DMS53 (cell line): ENCODE measurements at places on chromosomes 16 and 17.

GRCh38 chr16:88919936-88920335, 53.5 kb upstream of the PABPN1L start:
- no peak for DNase-seq

DNA sequence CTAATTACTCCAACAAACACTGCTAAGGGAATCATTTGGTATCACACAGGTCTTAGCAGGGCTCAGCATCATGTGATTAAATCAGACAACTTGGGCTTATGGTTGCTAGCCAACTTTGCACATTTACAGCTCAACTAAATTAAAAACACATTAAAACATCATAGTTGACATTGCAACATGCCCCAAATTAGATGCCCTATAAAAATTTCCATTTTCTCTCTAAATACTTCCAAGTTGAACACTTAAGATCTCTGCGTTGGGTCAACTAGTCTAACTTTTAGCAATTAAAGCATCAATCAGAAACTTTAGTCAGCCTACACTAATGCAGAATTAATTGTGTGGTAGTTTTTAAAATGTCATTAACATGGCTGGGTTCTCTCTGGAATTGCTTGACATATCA, 12.1 kb downstream of the DNAJC7 start:
- no peak for DNase-seq

DNA sequence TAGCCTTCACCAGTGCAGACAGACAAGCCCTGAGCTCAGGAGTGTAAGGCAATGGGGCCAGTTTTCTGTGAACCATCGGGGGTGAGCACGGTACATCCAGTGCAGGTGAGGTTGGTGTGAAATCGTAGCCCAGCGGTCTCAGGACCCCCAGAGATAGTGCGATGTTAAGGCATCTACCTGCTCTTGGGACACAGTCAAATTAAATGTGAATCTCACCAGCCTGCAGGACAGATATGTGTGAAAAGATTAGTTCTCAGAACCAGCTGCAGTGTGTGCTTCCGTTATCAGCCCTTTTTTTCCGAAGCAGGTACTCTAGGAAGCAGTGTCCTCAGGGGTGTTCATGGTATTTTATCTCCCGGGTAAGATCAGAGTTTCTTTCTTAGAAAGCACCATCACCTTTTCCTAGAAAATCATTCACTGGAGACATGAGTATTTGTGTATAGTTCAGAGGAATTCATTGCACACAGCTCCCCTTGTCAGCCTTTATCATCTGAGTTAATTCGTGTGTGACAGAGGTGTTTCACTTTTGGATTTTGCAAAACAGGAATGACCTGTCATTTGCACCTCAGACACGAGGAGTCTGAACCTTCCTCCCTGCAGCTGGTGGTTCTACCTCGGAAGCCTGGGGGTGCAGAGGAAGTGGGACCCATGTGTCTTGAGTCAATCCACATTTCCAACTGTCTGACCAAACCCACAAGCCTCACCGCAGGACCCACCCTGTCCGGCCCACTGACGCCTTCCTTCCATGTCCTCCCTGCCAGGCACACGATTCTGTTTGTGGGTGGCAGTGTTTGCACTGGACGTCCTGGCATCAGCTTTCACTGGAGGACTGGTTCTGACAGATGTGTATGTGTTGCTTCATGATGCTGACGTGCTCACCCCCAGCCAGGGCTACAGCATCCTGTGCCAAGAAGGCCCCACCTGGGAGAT, 107.8 kb downstream of the CLEC16A start:
- no peak for DNase-seq

DNA sequence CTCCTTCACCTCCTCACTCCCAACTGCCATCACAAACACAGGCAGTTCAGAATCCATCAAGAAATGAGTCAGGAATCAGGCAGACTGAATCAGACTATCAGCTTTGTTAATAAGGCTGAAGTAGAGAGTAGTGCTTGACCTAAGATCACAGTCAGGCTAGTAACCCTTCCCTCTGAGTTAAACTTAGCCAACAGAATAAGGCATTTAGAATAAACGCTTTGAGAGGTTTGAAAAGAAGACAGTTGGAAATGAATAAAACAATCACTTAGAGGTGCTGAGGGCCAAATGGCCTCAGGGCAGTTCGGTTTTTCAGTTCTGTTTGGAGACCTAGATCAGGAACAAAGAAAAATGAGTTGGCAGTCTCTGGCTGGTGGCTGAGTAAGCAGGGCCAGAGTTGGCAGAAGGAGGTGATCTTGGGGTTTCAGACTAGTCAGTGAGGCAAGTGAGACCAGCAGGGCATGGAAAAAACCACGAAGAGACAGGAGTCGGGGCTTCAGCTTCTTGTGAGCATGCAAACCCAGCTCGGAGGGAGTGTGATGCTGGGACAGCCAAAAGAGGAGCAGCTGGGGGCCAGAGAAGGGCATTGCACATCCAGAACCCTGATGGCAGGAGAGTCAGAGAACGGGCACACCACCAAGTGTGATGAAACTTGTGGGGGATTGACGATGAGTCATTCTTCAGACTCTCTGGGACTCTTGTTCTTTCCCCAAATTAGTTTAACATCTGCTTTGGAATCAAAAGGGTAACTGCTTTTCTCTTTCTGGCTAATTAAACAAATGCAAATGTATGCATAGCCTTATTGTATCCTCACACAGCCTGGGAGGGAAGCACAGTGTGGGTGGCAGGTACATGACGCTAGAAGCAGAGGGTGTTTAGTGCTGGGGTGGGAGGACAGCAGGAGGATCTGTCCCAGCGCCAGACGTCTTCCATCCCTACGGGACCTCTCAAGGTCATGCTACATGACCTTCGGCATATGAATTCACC, 54.8 kb downstream of the SPECC1 start:
- no peak for DNase-seq

DNA sequence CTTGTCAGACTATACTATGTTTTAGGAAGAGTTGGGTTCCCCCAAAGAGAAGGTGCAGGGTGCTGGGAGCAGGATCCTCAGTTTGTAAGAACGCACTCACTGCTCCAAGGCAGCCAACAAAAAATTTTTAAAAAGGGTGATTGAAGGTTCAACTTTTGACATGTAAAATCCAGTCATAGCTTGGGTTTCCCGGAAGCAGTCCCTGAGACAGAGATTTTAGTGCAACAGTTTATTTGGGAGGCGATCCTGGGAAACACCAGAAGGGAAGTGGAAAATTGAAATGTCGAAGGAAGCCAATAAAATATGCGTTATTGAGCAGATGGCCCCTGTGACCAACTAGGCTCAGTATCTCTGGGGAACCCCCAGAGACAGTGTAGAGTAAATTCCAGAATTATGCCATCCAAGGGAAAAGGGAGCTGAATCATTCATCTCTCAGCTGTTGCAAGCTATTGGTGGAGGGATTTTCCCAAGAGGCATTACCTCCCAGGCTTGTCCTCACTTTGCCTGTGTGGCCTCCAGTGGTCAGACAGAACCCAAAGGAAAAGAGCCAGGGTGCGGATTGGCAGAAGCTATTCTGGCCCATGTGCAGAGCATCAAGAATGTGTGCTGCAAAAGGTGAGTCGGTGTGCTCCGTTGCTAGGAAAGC, 72.9 kb downstream of the HS3ST3B1 start:
- DNase-seq, result no peak

GRCh38 chr16:46620266-46621005, 743 bp downstream of the SHCBP1 start:
- DNase-seq, result no peak

DNA sequence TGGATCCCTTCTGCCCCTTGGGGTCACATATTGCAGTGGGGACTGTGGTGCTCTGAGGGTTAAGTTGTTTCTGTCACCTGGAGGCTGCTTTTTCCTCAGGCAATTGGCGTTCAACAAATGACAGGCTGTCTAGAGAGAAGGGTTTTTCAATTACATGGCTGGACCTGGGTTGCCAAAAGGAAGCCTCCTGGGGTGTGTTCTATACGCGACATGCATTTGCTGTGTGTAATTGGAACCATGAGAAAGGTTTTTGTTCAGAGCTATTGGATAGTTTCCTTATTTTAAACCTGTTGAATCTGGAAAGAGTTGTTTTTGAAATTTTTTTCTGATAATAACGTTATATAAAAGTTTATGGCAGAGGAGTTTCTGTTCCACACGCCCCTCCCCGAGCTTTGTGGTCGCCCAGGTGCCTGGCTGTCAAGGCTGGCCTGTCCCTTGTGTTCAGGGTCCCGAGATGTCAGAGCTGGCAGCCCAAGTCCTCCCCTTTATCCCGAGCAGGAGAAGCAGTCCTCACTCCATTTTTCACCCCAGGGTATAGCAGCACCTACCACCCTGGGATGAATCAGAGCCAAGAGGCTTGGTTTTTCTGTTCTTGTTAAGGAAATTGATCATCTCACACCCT, 26.1 kb upstream of the ZNF750 start:
- DNase-seq, result no peak

DNA sequence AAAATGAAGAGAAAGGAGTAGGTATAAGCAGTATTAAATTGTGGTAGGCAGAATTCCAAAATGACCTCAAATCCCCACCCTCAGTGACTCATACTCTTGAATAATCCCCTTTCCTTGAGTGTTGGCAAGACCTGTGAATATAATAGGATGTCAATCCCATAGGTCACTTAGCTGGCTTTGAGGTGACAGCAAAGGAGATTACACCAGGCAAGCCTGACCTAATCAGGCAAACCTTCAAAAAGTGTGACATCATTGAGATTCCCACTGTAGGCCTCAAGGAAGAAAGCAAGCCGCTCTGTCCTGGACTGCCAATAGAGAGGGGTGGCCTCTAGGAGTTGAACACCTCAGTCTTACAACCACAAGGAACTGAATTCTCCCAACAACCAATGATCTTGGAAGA, 535.2 kb downstream of the RBFOX1 start:
- DNase-seq, result no peak

DNA sequence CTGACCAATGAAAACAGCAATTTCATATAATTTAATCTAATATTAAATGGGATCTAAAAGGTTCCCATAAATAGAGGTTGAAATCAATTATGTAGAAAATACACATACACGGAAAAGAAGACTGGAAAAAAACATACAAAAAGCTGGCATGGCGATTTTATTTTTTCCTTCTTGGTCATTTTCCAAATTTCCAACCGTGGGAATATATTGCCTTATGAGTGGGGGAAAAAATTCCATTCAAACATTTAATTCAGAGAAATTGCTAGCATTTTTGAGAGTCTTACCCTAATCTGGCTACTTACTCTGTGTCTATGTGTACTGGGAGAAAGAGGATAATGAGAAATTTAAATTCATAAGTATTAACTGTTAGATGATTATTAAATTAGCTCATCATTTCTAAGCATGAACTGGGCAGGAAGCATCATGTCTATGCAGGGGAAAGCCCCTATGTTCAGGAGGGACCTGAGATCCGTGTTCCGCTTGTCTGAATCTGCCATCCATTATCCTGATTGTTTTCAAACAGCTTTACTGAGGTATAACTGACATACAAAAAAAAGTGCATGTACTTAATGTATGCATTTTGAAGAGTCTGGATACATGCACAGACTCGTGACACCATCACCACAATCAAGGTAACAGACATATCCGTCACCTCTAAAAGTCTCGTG, 145.2 kb downstream of the XYLT1 start:
- no peak for DNase-seq

DNA sequence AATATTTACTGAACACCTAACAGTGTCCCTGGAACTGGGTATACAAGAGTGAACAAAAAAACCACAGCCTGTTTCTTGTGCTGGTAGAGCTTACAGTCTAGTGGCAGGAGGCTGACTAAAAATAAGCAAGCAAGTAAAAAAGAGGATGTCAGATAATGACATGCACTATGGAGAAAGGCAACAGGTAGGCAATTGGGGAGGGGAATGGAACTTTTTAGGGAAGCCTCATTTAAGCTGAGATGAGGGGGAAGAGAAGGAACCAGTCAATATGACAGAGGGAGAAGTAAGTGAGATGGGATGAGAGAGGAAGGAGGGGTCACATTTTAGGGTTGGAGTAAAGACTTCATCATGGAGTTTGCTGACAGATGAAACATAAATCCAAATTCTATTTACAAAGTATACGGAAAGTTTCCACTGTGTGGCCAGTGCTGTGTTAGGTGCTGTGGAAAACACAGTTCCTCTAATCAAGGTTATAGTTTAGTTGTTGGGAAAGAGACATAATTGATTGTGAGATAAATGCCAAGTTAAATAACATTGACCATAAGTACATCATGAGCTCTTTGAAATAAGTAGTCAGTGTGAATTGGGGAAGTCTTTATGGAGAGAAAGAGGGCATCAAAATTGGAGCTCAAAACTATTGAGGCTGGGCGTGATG, 251.4 kb downstream of the FTO start:
- no peak for DNase-seq

DNA sequence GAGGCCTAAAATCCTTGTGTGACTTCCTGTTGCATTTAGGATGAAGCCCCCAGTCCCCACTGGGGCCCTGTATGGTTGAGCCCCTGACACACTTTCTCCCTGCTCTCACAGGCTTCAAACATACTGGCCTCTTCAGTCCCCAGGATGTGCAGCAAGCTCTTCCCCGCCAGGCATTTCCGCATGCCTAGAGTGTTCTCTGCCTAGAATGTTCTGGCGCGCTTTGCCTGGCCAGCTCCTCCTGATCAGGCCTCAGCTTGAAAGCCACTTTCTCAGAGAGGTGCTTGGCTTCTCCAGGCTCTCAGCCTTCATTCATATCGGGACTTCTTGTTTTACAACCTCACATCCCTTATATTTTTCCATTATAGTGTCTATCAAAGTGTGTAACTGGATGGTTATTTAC, 123.7 kb downstream of the SPACA3 start:
- DNase-seq, result no peak

GRCh38 chr16:27445502-27446175, 43.7 kb downstream of the IL21R start:
- no peak for DNase-seq
